ENCODE measurements at places on chromosomes 4 and X. TPM values are rescaled to one million over a fixed set of nuclear protein-coding genes. Genes with fewer than 3 reads are reported as not detected.

GRCh38 chr4:119725688-119726330, 97.2 kb upstream of the PDE5A start:
- H3K4me3 ChIP-seq: no peak overlapping the region
- H3K27ac ChIP-seq: no peak overlapping the region
- peaks cover 15% of the 10 kb centered on the region for H3K4me1 ChIP-seq
- no peak for DNase-seq
- H3K27me3 ChIP-seq: no peaks in the 10 kb centered on the region

GRCh38 chr4:24778464-24779225, 16.7 kb upstream of the SOD3 start:
- no peak for DNase-seq
- no peaks in the 10 kb centered on the region for H3K36me3 ChIP-seq
- H3K27me3 ChIP-seq: peaks cover 5% of the 10 kb centered on the region
- H3K4me1 ChIP-seq: no peaks in the 10 kb centered on the region
- H3K27ac ChIP-seq: no peak overlapping the region
- no peak overlapping the region for H3K4me3 ChIP-seq

- no peak overlapping the region for H3K27ac ChIP-seq
- H3K4me3 ChIP-seq: no peak overlapping the region
- peaks cover 3% of the 10 kb centered on the region for H3K36me3 ChIP-seq
- H3K4me1 ChIP-seq: peaks cover 9% of the 10 kb centered on the region
- DNase-seq: peak; percentile 17
- no peaks in the 10 kb centered on the region for H3K27me3 ChIP-seq
Observed at GRCh38 chr4:73127839-73128453, 58.4 kb upstream of the COX18 start.

- H3K27ac ChIP-seq: peak overlapping the region; percentile 86
- peak overlapping the region; percentile 98 for H3K4me3 ChIP-seq
- no peaks in the 10 kb centered on the region for H3K36me3 ChIP-seq
Observed at GRCh38 chrX:118348186-118348810, 2.4 kb downstream of the WDR44 start.

- no peaks in the 10 kb centered on the region for H3K36me3 ChIP-seq
- H3K4me1 ChIP-seq: no peaks in the 10 kb centered on the region
- no peaks in the 10 kb centered on the region for H3K27me3 ChIP-seq
- no peak for DNase-seq
Observed at GRCh38 chrX:100478714-100479306, 68.7 kb upstream of the PCDH19 start.

GRCh38 chrX:140804292-140804691, 94.7 kb downstream of the LINC00632 start:
- H3K4me3 ChIP-seq: no peak overlapping the region
- no peak overlapping the region for H3K27ac ChIP-seq
- no peak for DNase-seq
- H3K36me3 ChIP-seq: no peaks in the 10 kb centered on the region

- H3K36me3 ChIP-seq: no peaks in the 10 kb centered on the region
- H3K4me1 ChIP-seq: no peaks in the 10 kb centered on the region
- no peak for DNase-seq
- H3K4me3 ChIP-seq: no peak overlapping the region
- no peaks in the 10 kb centered on the region for H3K27me3 ChIP-seq
- no peak overlapping the region for H3K27ac ChIP-seq
Observed at GRCh38 chr4:42715807-42716482, 59.0 kb upstream of the ATP8A1 start.

DNA sequence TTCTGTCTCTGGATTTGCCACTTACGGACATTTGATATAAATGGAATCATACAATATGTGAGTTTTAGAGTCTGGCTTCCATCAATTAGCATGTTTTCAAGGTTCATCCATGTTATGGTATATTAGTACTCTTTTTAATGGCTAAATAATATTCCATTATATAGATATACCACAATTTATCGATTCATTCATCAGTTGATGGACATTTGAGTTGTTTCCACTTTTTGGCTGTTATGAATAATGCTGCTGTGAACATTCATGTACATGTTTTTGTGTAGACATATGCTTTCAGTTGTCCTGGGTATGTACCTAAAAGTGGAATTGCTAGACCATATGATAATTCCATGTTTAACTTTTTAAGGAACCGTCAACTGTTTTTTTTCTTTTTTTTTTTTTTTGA, 61.2 kb upstream of the MND1 start:
- H3K36me3 ChIP-seq: no peaks in the 10 kb centered on the region
- H3K27me3 ChIP-seq: no peaks in the 10 kb centered on the region
- H3K4me3 ChIP-seq: no peak overlapping the region
- DNase-seq: no peak
- no peak overlapping the region for H3K27ac ChIP-seq

DNA sequence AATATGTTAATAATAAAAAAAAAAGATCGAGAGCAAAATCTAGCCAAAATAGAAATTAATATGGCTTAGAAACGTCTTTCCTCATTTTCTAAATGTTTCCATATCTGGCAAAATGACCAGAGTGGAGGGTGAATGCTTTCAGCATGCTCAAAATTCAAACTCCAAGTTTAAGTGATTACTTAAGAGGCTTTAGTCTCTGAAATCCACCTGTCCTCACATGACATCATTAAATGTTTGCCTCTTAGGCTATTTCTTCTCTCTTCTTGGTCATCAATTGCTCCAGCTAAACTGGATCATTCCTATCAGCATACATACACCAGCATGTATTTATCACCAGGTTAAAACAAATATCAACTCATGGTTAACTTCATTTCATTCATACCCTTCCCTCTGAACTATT, 54.5 kb upstream of the ATXN3L start:
- no peak for DNase-seq
- H3K4me1 ChIP-seq: no peaks in the 10 kb centered on the region
- no peak overlapping the region for H3K4me3 ChIP-seq
- H3K27ac ChIP-seq: no peak overlapping the region
- H3K27me3 ChIP-seq: no peaks in the 10 kb centered on the region
- H3K36me3 ChIP-seq: no peaks in the 10 kb centered on the region

- peaks cover 11% of the 10 kb centered on the region for H3K4me1 ChIP-seq
- no peak for DNase-seq
- H3K27ac ChIP-seq: no peak overlapping the region
- H3K27me3 ChIP-seq: peaks cover 41% of the 10 kb centered on the region
- peak overlapping the region; percentile 40 for H3K4me3 ChIP-seq
- no peaks in the 10 kb centered on the region for H3K36me3 ChIP-seq
Observed at GRCh38 chr4:104491481-104492182, 3.1 kb downstream of the CXXC4 start.

- peak; percentile 55 for DNase-seq
- H3K27ac ChIP-seq: no peak overlapping the region
- no peaks in the 10 kb centered on the region for H3K4me1 ChIP-seq
- no peak overlapping the region for H3K4me3 ChIP-seq
Observed at GRCh38 chrX:96379951-96380350, 304.7 kb upstream of the DIAPH2 start.

- H3K4me3 ChIP-seq: no peak overlapping the region
- H3K4me1 ChIP-seq: no peaks in the 10 kb centered on the region
- H3K36me3 ChIP-seq: no peaks in the 10 kb centered on the region
- H3K27ac ChIP-seq: no peak overlapping the region
Observed at GRCh38 chrX:79408623-79409322, 41.6 kb upstream of the ITM2A start.

DNA sequence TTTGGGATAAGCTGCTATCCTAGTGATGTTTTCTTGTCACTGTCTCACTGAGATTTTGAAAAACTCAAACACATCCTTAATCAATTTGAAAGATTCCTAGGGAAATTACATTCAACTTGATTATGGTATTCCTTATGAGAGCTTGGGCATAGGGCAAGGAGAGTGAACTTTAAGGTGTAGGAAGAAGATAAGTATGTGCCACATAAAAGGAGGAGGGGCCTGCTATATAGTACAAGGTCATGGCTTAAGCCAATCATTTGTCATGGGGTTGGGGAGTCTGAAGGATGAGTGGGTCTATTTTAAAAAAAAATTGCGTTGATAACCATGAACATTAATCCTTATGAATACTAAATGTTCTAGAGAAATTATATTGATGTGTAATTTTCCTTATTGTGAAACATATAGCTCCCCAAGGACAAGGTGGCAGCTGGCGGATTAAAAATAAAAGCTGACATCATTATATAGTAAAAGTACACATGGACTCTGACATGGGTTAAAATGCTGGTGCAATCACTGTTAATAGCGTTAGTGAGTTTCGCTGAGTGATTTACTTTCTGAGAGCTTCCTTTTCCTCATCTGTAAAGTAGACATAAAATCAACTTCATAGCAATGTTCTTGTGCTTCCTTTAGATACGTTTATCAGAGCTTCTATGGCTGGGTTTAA, 17.4 kb downstream of the GALNT7 start:
- H3K4me3 ChIP-seq: no peak overlapping the region
- no peak overlapping the region for H3K27ac ChIP-seq
- H3K36me3 ChIP-seq: no peaks in the 10 kb centered on the region
- no peaks in the 10 kb centered on the region for H3K27me3 ChIP-seq

Gene PI4K2B
- polyA plus RNA-seq: 3.5 TPM

Gene PRDM5
- polyA plus RNA-seq: 1.6 TPM

GRCh38 chrX:94256396-94256795, 582.4 kb downstream of the FAM133A start:
- H3K36me3 ChIP-seq: no peaks in the 10 kb centered on the region
- no peaks in the 10 kb centered on the region for H3K27me3 ChIP-seq
- H3K27ac ChIP-seq: no peak overlapping the region
- H3K4me1 ChIP-seq: no peaks in the 10 kb centered on the region
- H3K4me3 ChIP-seq: no peak overlapping the region

DNA sequence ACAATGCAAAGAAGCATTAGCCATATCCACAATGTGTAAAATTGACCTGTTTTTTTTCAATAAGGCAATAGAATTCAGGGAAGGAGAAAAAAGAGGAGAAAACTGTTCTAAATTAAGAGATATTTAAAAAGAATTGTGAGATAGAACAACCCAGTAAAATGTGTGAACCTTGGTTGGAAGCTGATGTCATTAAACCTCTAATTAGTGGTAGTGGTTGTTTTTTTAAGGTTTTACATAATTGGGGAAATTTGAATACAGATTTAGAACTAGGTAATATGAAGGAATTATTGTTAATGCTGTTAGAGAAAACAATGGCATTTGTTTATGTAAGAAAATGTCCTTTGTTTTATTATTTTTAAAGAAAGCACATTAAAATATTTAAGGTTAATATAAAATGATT, 15.1 kb upstream of the H2AZ1 start:
- DNase-seq: no peak
- H3K4me3 ChIP-seq: no peak overlapping the region
- no peaks in the 10 kb centered on the region for H3K4me1 ChIP-seq
- H3K36me3 ChIP-seq: no peaks in the 10 kb centered on the region
- H3K27me3 ChIP-seq: no peaks in the 10 kb centered on the region

Gene APLN
- 273 TPM for polyA plus RNA-seq

DNA sequence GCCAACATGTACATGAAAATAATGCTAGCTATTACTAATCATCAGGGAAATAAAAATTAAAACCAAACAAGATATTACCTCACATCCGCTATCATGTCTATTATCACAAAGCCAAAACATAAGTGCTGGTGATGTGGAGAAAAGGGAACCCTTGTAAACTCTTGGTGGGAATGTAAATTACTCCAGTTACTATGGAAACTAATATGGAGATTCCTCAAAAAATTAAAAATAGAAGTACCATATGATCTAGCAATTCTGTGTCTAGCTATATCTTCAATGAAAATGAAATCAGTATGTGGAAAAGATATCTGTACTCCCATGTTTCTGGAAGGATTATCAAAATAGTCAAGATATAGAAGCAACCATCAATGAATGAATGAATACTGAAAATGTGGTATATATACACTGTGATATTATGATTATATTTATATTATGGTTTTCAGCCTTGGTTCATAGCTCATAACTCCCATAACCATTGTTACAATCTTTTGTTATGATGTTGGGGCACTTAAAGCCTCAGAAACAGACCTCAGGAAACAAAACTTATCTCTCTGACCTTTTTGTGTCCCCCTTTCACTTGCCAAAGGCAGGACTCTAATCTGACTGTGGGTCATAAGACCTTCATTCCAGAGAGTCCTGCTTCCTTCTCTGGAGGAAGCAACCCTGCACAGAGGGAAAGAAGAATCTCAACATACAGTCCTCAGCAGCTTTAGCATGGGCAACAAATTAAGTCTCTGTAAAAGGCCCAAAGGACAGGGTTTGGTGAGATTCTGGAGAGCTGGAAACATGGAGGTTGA, 933.2 kb downstream of the ADGRL3 start:
- H3K27me3 ChIP-seq: no peaks in the 10 kb centered on the region
- H3K36me3 ChIP-seq: no peaks in the 10 kb centered on the region
- H3K4me1 ChIP-seq: no peaks in the 10 kb centered on the region
- DNase-seq: no peak
- no peak overlapping the region for H3K4me3 ChIP-seq

DNA sequence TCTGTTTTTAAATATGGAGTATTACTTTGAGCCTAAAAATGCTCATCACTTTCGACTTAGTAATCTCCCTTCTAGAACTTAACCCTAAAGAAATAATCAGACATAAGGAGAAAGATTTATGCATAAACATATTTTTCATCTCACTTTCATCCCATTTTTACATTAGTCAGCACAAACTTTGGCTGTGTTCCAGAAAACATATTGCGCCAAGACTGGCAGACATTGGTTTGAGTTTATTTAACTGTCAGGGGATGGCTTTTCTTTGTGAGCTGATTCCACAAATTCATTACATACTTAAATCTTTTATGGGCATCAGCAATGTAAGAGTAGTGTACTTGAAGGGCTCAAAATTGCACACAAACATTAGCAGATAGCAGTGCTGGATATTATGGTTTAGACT, 23.7 kb downstream of the MAOA start:
- H3K27me3 ChIP-seq: no peaks in the 10 kb centered on the region
- H3K27ac ChIP-seq: no peak overlapping the region
- peak; percentile 57 for DNase-seq
- peaks cover 6% of the 10 kb centered on the region for H3K4me1 ChIP-seq
- H3K4me3 ChIP-seq: no peak overlapping the region

- peaks cover 23% of the 10 kb centered on the region for H3K4me1 ChIP-seq
- H3K36me3 ChIP-seq: no peaks in the 10 kb centered on the region
- no peak overlapping the region for H3K27ac ChIP-seq
Observed at GRCh38 chr4:3352941-3353594, 60.2 kb downstream of the RGS12 start.

- H3K4me1 ChIP-seq: no peaks in the 10 kb centered on the region
- no peak overlapping the region for H3K27ac ChIP-seq
- no peak overlapping the region for H3K4me3 ChIP-seq
- no peak for DNase-seq
- H3K36me3 ChIP-seq: no peaks in the 10 kb centered on the region
Observed at GRCh38 chr4:19254486-19254885, 997.2 kb upstream of the SLIT2 start.

- no peak overlapping the region for H3K4me3 ChIP-seq
- H3K36me3 ChIP-seq: peaks cover 8% of the 10 kb centered on the region
- DNase-seq: no peak
- H3K4me1 ChIP-seq: peaks cover 21% of the 10 kb centered on the region
- no peaks in the 10 kb centered on the region for H3K27me3 ChIP-seq
Observed at GRCh38 chr4:87120010-87120409, 100.4 kb downstream of the KLHL8 start.

Gene EOLA1
- polyA plus RNA-seq: 12.5 TPM

Measured in endothelial cell of umbilical vein (primary cell).